ENCODE measurements at places on chromosomes 13 and 19.
A peak's percentile ranks its signal among the peaks of the same experiment; 100 is the strongest.

DNA sequence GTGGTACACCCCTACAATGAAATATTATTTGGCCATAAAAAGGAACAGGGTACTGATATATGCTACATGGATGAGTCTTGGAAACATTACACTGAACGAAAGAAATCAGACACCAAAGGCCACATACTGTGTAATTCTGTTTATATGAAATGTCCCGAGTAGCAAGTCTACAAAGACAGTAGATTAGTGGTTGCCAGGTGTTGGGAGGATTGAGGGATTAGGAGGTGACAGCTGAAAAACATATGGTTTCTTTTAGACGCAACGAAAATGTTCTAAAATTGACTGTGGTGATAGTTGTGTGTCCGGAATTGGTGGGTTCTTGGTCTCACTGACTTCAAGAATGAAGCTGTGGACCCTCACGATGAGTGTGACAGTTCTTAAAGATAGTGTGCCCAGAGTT is 35.1 kb downstream of the IL17D start:
- no peaks in the 10 kb centered on the region for H3K27me3 ChIP-seq
- no peak overlapping the region for H3K27ac ChIP-seq
- H3K36me3 ChIP-seq: peaks cover 19% of the 10 kb centered on the region
- H3K4me1 ChIP-seq: no peaks in the 10 kb centered on the region
- no peak for DNase-seq

GRCh38 chr13:94329754-94330551 is 149.5 kb downstream of the DCT start:
- H3K4me3 ChIP-seq: peak overlapping the region; percentile 42
- H3K4me1 ChIP-seq: peaks cover 35% of the 10 kb centered on the region
- no peak overlapping the region for H3K27ac ChIP-seq
- DNase-seq: no peak
- peaks cover 18% of the 10 kb centered on the region for H3K27me3 ChIP-seq

DNA sequence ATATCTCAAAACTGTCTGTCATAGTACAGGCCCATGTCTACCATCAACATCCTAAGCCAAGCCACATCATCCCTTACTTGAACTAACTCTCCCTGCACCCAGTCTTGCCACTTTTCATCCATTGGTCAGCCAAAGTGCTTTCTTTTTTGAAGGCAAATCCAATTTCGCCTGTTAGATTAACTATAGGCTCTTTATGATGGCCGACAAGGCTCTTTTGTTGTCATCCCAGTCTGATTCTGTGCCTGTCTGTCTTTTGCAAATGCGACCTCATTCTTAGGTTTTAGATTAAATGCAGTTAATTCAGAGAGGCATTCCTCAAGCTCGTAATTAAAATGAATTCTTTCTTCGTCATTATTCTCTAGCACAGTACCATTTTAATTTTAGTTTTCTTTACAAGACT is 148.3 kb downstream of the HS6ST3 start:
- no peak overlapping the region for H3K4me3 ChIP-seq
- no peak for DNase-seq
- no peak overlapping the region for H3K27ac ChIP-seq

- H3K27me3 ChIP-seq: peaks cover 27% of the 10 kb centered on the region
- no peaks in the 10 kb centered on the region for H3K36me3 ChIP-seq
- DNase-seq: no peak
- H3K4me1 ChIP-seq: peaks cover 24% of the 10 kb centered on the region
- H3K27ac ChIP-seq: no peak overlapping the region
Observed at GRCh38 chr19:10520652-10521318, 3.5 kb upstream of the S1PR5 start.

- H3K4me3 ChIP-seq: no peak overlapping the region
- DNase-seq: no peak
- H3K27ac ChIP-seq: no peak overlapping the region
- H3K36me3 ChIP-seq: no peaks in the 10 kb centered on the region
- H3K27me3 ChIP-seq: no peaks in the 10 kb centered on the region
- no peaks in the 10 kb centered on the region for H3K4me1 ChIP-seq
Observed at GRCh38 chr13:94298346-94298745, 181.1 kb downstream of the DCT start.

- H3K4me3 ChIP-seq: no peak overlapping the region
- H3K36me3 ChIP-seq: peaks cover 19% of the 10 kb centered on the region
- peak overlapping the region; percentile 51 for H3K27ac ChIP-seq
- peaks cover 51% of the 10 kb centered on the region for H3K4me1 ChIP-seq
Observed at GRCh38 chr13:28204690-28205443, 66.5 kb downstream of the PAN3 start.

GRCh38 chr19:1402411-1403070 is 1.2 kb upstream of the GAMT start:
- peak overlapping the region; percentile 64 for H3K4me3 ChIP-seq
- no peak overlapping the region for H3K27ac ChIP-seq
- no peaks in the 10 kb centered on the region for H3K36me3 ChIP-seq
- H3K27me3 ChIP-seq: no peaks in the 10 kb centered on the region

DNA sequence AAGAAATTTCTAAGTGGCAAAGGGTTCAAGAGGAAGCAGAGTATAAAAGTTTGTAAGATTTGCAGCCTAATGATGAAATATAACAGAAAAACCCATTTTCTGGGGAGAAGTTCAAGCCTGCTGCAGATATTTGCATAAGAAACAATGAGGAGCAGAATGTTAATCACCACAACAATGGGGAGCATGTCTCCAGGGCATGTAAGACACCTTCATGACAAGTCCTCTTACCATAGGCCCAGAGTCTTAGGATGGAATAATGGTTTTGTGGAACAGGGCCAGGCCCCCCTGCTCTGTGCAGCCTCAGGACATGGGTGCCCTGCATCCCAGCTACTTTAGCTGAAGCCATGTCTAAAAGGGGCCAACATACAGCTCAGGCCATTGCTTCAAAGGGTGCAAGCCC is 809.0 kb upstream of the SLITRK5 start:
- DNase-seq: no peak
- H3K27ac ChIP-seq: no peak overlapping the region
- H3K27me3 ChIP-seq: no peaks in the 10 kb centered on the region
- H3K36me3 ChIP-seq: no peaks in the 10 kb centered on the region

- H3K4me3 ChIP-seq: no peak overlapping the region
- H3K27ac ChIP-seq: no peak overlapping the region
- no peaks in the 10 kb centered on the region for H3K36me3 ChIP-seq
- DNase-seq: no peak
- peaks cover 29% of the 10 kb centered on the region for H3K27me3 ChIP-seq
- peaks cover 1% of the 10 kb centered on the region for H3K4me1 ChIP-seq
Observed at GRCh38 chr13:33045851-33046592, 29.8 kb downstream of the KL start.

All from naive thymus-derived CD8-positive, alpha-beta T cell (primary cell).